Urothelium cell line (cell line): ENCODE measurements at places on chromosomes 7 and 10.

- DNase-seq: no peak
These were observed 7.7 kb downstream of the DPCD start for GRCh38 chr10:101595591-101596433.

- no peak for DNase-seq
These were observed 94.1 kb downstream of the COL13A1 start for GRCh38 chr10:69895759-69896158.

DNA sequence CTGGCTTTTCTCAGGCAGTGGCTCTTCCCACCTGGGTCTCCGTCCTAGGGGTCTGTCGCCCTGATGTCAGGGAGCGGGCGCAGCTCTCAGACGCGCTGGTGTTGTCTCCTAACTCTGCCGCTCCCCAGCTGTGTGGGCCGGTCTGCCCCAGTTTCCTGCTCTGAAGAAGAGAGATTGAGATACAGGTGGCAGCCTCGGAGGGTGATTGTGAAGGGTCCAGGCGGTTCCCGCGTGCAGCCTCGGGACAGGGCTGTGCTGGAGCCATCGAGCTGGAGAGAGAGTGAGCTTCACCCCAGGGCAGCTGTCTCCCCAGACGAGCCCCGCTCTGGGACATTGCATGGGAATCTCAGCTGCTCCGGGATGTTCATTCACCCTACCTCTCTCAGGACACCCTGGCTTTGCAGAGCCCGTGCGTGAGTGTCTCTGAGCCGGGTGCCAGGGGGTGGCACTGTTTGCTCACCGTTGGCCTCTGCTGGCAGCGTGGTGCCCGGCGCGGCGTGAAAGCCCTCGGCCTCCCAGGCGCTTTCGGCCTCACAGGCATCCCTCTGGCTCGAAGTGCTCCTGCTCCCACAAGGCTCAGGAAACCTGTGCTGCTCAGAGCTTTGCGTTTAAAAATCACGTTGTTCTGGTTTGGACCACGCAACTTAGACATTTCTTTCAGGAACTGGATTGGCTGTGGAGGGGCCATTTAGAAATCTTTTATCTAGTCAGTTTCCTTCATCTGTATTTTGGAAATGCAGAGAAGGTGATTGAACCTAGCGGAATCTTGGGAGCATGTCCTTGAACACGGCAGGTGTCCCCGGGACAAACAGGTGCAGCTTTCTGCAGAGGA is 33.8 kb upstream of the ZFAND2A start:
- peak; percentile 76 for DNase-seq

- DNase-seq: no peak
These were observed 316.6 kb downstream of the KCNMA1 start for GRCh38 chr10:77320971-77321471.

DNA sequence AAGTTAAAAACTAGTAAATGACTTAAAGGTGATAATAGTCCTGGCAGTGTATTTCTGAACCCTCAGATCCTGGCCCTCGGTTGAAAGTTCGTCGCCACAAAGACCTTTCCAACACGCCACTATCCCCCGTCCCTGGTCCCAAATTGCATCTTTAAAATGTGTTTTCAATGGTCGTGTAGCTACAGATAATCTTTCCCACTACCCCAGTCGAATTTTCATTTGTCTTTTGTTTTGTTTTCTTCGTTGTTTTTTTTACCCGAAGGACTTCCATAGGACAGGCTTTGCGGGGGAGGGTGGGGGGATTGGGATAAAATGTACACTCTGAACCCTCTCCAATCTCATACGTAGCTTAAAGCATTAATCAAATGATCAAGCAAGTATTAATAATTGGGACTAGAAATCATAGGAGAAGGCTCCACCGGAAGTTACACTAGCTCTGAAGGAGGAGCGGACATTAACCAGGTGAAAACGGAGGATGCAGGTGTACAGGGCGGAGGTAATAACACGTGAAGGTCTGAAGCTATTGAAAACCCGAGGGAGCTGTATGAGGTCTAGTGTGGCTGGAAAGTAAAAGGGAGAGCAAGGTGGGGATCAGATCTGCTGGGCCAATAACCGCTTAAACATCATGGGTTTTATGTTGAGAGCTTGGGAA is 32.8 kb upstream of the PHF14 start:
- DNase-seq: no peak

DNA sequence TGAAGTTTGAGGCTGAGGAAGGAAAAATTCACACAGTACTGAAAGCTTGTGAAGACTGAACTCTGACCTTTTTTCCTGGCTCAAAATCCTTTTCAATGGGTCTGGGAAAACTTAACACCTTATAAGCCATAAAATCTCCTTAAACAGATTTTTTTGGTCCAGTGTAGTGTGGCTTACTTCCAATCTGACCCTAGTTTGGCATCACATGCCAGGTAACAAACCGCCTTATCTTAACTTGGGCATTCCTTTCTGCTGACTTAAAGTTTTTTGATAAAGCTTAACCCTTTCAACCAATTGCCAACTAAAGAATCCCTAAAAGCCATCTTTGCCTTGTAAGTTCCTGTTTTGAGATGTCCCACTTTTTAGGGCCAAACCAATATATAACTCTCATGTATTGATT is 13.2 kb upstream of the ITPRID1 start:
- no peak for DNase-seq

DNA sequence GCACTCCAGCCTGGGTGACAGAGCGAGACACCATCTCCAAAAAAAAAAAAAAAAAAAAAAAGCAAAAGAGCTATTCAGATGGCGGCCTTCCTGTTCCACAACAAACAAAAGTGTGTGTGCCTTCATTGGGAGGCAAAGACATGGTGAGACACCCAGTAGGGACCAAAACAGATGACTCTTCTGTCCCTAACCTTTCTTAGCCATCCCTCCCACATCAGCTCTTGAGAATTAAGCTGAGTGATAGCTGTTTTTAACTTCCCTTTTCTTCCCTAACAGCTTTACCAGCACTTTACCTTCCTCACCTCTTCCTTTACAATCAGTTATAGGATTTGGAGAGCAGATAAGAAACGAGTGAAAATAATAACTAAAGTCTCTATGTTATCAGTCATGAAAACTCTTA is 48.2 kb downstream of the ARMH3 start:
- DNase-seq: no peak
